ENCODE measurements at places on chromosomes 11 and 22.

- DNase-seq, result no peak
Measured at GRCh38 chr11:11296434-11296833, 56.6 kb downstream of the CSNK2A3 start.

GRCh38 chr11:79371152-79371551 is 69.7 kb downstream of the TENM4 start:
- no peak for DNase-seq

- DNase-seq, result no peak
Measured at GRCh38 chr11:8787372-8787771, 104.8 kb downstream of the RPL27A start.

DNA sequence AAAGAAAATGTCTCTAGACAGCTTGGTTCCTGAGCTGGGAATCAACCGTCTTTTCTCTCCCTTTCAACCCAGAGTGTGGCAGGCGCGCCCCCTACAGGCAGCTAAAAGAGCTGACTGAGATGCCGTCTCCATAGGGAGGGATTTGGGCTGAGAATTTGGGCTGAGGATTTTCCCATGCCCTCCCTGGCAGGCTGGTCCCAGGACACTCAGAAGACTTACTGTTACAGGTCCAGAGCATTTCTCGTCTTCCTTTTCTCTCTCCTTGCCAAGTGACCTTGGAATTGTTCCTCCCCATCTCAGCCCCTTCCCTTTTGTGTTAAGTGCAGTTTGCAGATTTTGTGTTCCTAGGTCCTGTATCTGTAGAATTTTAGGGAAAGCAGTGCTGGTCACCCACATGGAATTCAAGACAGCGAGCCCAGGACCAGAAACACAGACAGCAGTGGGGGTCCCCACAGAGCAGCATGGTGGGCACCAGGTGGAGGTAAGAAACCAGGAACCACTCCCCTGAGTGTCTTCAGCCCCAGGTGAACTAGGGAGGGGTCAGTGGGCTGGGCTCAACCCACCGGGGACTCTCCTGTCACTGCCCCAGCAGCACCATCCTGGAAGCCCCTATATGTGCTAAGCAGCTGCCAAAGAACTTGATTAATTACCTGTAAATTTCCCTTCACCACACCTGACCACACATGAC is 9.9 kb upstream of the IGLL5 start:
- DNase-seq, result peak; percentile 79

DNA sequence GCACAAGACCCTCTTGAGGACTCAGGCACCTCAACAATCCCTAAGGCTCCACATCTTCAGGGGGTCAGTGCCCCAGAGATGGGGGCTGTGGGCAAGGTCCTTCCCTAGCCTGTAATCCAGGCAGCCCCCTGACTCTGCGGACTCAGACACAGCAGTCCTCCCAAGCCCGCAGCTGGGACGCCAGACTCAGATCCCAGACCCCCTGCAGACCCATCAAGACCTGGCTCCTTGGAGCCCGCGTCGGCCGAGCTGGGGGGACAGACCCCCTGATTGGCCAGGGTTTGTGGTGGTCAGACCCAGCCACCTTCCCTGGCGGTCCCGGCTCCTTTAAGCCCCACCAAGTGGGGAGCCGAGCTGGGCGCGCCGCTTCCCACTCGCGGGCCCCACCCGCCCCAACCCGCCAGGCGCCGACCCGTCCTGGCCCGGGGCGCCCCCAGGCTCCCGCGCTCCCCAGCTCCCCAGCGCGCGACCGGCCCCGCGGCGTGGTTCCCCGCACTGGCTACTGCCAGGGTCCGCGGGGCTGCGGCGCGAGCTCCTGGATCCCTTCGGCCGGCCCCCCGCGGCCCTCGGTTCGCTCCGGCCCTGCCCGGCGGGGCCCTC is 458 bp downstream of the OSBPL5 start:
- DNase-seq, result no peak

GRCh38 chr22:32544953-32545558 is 70.4 kb downstream of the FBXO7 start:
- DNase-seq, result no peak

GRCh38 chr11:14541192-14541947 is 21.2 kb upstream of the PSMA1 start:
- no peak for DNase-seq

- DNase-seq, result no peak
Measured at GRCh38 chr11:57315491-57315890, 9.3 kb downstream of the TNKS1BP1 start.

- DNase-seq, result no peak
Measured at GRCh38 chr11:118497831-118498230, 29.4 kb upstream of the TTC36 start.

- no peak for DNase-seq
Measured at GRCh38 chr11:92393218-92393617, 168.6 kb downstream of the FAT3 start.

DNA sequence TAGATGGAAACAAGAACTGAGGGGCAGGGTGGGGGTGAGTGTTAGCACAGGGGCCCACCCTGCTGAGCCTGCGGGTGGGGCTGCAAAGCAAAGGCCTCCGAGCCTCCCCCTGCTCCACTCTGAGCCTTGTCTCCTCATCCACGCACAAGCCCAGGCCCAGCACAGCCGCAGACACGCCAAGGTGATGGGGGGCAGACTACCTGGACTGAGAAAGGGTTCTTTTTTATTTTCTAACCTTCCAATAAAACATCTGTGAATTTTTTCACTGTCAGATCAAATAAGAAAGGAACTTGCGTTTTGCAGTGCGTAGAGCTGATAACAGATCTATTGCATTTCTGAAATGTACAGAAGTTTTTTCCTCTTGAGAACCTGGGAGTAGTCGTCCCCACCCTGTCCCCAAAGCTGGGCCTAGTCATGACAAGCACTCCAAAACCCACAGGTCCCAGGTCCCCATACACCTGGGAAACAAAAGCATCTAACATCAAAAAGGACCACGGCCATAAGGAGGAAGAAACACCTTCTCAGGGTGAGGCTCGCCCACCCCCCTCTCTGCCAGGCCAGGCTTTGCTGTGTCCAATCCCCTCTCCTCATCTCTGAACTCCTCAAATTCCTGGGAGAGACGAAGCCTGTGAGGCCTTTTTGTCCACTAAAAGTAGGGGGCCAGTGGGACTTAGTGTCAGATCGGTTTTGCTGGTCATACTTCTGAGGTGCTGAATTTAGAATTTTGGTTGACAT is 22.7 kb upstream of the CD5 start:
- peak; percentile 31 for DNase-seq

- DNase-seq, result no peak
Measured at GRCh38 chr11:69160296-69161116, 4.8 kb downstream of the SMIM38 start.

DNA sequence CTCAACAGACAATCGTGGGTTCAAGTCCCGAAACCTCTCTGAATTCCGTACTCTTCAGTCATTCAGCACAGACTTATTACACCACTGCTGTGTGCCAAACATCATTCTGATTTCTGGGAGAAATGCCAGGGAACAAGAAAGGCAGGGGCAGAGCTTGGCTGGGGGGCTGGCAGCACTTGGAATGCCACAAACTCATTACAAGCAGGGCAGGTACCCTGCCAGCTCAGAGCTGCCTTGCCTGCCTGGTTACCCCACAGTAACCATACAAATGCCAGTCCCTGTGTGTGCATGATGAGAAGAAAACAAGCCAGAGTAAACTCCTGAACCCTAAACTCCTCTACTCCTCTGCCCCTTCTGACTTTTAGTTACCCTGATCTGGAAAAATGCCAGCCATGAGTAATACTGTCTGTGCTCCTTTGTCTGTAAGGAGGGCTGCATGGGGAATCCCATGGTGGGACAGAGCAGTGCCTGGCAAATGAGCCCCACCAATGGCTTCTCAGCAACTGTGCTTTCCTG is 6.9 kb upstream of the RAD9A start:
- DNase-seq, result no peak

Data from CD4-positive, alpha-beta T cell treated with Interleukin-10 for 1 hour (primary cell).